Activated naive CD4-positive, alpha-beta T cell (primary cell): ENCODE measurements at places on chromosomes 12 and 14.

GRCh38 chr12:69070319-69071090 is 137.5 kb upstream of the CPM start:
- DNase-seq, result peak; percentile 4

- DNase-seq, result no peak
Observed at GRCh38 chr14:98951521-98952152, 320.4 kb downstream of the BCL11B start.

- DNase-seq, result no peak
Observed at GRCh38 chr14:50225067-50225973, 6.1 kb downstream of the SOS2 start.

- no peak for DNase-seq
Observed at GRCh38 chr12:65444996-65445395, 166.5 kb downstream of the MSRB3 start.

GRCh38 chr12:125399489-125399888 is 334.3 kb downstream of the AACS start:
- no peak for DNase-seq

GRCh38 chr12:6228535-6229223 is 28.5 kb downstream of the CD9 start:
- no peak for DNase-seq

GRCh38 chr12:131097202-131098177 is 143.8 kb downstream of the ADGRD1 start:
- no peak for DNase-seq

DNA sequence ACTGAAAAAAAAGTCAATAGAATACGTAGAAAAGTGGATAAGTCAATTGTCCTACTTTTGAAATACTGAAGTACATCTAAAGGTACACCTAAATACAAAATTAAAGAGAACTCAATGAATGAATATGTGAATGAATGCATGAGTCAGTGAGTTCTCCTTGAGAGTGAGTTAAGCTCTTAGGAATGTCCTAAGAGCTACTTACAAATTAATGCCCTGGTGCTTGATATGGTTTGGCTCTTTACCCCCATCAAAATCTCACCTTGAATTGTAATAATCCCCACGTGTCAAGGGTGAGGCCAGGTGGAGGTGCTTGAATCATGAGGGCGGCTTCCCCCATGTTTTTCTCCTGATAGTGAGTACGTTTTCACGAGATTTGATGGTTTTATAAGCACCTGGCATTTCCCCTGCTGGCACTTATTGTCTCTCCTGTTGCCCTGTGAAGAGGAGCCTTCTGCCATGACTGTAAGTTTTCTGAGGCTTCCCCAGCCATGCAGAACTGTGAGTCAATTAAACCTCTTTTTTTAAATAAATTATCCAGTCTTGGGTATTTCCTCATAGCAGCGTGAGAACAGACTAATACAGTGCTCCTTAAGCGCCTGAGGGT is 192.2 kb upstream of the ARHGAP5 start:
- DNase-seq, result no peak

- DNase-seq, result no peak
Observed at GRCh38 chr12:80627782-80628181, 79.7 kb upstream of the MYF6 start.

- DNase-seq, result no peak
Observed at GRCh38 chr14:23438101-23438971, 2.9 kb upstream of the MYH7 start.

DNA sequence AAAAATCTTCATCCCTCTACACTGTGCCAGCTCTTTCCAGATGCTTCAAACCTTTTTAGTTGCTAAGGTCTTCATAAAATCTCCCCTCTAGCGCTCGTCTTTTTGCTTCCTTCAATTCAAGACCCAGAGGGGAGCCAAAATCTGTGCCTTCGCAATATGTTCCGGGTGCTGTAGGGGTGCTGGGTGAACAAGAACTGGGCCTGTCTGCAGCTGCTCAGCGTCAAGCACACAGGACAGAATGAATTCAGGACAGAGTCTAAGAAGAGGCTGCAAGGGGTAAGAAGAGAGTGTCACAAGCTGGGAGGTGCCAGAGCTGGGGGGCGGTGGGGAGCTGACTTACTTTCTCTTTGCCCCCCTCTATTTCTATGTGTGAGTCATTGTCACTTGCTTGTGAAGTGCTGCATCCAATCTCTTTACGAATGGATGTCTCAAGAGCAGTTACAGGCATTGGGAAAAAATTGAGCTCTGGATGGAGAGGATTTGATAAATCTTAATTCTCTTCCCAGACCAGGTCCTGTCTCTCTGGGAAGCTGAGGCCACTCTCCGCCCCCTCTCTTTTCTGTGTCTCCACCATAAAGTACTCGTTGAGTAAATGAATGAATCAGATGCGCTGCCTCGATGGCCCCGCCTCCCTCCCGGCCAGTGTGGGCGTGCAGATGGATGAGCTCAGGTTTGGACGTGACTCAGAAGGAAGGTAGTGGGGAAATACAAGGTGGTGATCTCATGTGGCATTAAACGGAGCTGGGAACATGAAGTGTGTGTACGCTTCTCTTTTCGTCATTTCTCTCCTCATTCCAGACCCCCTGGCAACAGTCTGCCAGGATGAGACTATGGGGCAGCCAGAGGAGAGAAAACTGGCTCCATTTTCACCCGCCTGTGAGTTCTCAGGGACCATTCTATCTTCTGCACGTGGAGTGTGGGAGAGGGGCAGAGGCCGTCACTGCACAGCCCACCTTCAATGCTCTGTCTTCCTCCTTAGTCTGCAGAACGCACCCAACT is 91.3 kb downstream of the TSPAN9 start:
- DNase-seq, result no peak

GRCh38 chr14:72525087-72525915 is 368.6 kb downstream of the DPF3 start:
- no peak for DNase-seq

DNA sequence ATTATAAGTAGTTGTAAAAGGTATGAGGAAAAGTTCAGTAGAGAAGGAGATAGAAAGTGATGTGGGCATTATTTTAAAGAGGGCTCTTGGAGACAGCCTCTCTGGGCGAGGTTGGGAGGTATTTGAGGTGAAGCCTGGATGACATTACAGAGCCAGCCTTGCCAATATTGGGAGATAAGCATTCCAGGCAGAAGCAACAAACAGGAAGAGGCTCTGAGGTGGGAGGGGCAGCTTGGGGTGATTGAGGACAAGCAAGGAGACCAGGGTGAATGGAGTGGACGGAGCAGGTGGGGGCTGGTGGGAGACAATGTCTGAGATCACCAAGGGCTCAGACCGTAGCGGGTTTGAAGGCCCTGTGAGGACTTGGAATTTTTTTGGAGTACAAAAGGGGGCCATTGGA is 87.3 kb downstream of the DYRK2 start:
- DNase-seq, result no peak

- no peak for DNase-seq
Observed at GRCh38 chr12:119621878-119622277, 28.3 kb downstream of the TMEM233 start.

- DNase-seq, result no peak
Observed at GRCh38 chr12:12899530-12900380, 8.4 kb downstream of the GPRC5A start.

DNA sequence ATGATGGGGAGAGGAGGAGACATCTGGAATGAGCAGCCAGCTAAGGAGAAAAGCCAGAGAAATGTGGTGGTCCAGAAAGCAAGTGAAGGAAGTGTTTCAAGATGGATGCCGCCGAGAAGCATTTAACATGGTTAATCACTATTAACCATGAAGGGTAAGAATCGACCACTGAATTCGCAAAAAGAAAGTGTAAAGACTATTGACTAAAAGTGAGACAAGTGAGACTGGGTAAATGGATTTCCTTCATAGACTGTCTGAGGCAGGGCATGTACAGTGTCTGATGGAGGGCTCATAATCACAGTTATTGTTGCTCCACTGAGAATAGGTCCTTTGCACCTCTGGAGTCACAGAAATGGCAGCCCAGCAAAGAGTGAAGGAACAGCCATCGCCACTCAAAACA is 25.3 kb upstream of the CLMN start:
- DNase-seq, result no peak

DNA sequence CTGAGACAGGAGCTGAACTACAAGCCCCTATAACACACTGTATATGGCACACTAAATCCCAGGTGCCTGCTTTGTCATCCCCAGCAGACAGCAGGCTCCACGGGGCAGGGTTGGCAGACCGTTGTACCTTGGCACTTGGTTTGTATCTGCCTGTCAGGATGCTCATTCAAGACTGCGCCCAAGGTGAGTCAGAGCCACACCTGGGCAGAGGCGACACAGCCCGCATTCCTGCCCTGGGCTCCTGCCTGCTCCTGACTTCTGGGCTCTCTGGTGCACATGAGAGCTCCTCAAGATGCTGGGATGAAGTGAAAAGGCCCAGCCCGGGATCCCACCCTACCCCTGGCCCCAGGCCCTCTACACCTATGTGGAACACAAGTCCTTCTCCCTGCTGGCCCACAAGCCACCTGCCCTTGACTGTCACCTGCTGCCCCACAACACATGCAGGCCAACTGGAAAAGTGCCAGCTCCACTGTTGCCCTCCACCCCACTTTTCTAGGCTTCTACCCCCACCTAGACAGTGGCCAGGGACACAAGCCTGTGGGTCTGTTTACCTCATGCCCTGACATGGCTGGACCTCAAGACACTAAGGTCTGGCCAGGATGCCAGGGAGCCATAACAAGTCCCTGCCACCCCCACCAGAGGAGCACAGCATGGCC is 30.8 kb upstream of the PNMA1 start:
- no peak for DNase-seq

DNA sequence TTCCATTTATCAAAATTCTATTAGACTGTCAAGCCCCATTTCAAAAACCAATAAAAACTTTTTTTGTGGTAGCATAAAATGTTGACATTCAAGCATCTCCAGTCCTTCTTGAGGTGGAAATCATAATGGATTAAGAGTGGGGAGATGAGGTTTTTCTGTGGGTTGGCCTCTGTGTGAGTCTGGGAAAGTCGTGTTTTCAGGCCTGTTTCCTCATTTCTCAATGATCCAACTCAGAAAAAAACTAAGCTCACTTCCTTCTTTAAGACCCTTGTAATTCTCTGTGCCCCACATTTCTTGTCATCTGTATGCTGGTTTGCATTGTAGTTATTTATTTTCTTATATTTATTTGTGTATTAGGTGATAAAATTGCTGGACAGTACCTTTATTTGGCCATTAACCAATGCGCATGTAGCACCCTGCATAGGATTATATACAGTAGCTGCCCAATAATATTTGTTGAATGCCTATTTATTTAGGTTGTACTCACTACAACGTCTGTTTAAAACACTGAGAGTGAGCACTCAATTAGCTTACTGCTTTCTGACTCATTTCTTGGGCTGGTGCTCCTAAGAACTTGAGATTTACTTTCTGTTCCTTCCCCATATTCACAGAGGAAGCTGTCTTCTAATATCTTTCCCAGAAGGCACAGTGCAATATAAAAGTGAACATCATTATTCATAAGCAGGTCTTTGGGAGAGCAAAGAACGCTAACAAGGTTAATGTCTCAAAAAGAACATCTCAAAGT is 121.9 kb downstream of the DNAI7 start:
- DNase-seq, result no peak

GRCh38 chr12:121825041-121825523 is 21.3 kb downstream of the SETD1B start:
- no peak for DNase-seq

DNA sequence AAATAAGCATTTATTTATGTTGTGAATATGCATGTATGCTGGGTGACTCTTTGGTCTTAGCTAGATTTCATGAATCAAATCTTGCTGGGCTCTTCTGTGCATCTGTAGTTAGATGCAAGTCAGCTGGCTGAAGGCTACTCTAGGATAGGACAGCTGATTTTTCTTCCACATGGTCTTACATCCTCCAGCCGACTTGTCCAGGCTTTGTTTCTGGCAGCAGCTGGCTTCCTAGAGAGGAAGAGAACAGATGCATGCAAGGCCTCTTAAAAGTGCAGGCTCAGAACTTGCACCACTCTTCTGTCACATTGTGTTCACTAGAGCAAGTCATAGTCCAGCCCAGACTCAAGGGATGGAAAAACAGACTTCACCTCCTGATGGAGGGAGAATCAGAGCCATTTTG is 435.4 kb upstream of the STXBP6 start:
- DNase-seq, result no peak

- DNase-seq, result no peak
Observed at GRCh38 chr12:16136219-16136988, 141.1 kb downstream of the SLC15A5 start.

DNA sequence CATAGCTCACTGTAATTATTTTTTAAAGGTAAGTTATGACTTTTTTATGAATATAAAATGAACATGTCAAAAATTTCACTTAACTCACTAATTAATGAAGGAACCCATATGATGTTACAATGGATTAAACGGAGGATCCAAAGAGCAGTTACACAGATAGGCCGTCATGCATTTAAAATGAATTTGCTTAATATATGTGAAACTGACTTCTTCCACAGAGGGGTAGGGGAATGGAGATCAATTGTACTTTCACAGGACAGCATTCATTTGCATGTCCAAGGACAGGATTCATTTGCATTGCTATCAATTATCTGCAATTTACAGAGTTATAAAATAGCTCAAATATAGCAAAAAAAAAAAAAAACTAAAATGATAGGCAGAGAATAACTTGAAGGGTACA is 6.6 kb upstream of the CRY1 start:
- DNase-seq, result no peak

DNA sequence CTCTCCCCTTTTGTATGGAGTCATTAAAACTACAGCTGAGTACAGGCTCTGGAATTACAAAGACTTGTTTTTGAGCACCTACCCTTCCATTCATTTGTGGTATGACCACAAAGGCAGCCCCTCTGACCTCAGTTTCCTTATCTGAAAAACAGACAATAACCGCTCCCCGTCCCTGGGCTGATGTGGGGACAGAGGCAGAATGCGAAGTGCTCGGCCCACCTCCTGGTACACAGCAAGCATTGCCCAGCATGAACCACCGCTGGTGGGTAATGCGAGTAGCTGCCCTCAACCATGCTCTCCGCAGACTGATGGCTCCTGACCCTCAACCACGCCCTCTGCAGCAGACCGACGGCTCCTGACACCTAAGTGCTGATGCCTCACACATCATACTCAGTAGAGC is 22.4 kb downstream of the P2RX2 start:
- no peak for DNase-seq

DNA sequence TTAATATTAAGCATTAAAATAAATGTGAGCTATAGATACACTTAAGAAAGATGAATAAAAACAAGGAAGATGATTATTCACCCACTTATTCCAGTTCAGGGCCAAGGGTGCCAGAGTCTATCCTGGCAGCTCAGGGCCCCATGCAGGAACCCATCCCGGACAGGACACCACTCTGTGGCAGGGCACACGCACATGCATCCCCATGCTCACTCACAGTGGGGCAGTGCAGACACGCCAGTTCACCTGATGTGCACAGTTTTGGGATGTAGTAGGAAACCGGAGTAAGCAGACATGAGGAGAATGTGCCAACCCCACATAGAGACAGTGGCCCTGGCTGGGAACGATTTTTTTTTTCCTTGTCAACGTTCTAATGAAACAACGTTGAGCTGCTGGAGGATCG is 47.2 kb downstream of the DICER1 start:
- DNase-seq, result no peak

- DNase-seq, result no peak
Observed at GRCh38 chr12:78863482-78864402, 832 bp upstream of the SYT1 start.

- peak; percentile 42 for DNase-seq
Observed at GRCh38 chr12:108568338-108569154, 6.2 kb downstream of the ISCU start.

GRCh38 chr14:104249089-104249488 is 110.7 kb downstream of the KIF26A start:
- DNase-seq, result no peak
